ENCODE measurements at places on chromosomes 11 and 22. TPM values are rescaled to one million over a fixed set of nuclear protein-coding genes. Genes with fewer than 3 reads are reported as not detected.

- no peak for DNase-seq
Measured at GRCh38 chr11:42085736-42086135, 626.3 kb upstream of the LRRC4C start.

DNA sequence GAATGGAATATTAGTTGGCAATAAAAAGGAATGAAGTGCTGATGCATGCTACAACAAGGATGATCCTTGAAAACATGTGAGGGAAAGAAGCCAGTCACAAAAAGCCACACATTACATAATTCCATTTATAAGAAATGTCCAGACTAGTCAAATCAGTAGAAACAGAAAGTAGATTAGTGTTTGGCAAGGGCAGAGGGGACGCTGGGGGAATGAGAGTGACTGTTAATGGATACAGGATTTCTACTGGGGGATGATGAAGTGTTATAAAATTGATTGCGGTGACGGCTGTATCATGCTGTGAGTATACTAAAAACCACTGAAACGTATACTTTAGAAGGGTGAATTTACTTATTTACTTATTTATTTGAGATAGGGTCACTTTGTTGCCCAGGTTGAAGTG, 57.9 kb downstream of the C11orf58 start:
- DNase-seq: no peak

DNA sequence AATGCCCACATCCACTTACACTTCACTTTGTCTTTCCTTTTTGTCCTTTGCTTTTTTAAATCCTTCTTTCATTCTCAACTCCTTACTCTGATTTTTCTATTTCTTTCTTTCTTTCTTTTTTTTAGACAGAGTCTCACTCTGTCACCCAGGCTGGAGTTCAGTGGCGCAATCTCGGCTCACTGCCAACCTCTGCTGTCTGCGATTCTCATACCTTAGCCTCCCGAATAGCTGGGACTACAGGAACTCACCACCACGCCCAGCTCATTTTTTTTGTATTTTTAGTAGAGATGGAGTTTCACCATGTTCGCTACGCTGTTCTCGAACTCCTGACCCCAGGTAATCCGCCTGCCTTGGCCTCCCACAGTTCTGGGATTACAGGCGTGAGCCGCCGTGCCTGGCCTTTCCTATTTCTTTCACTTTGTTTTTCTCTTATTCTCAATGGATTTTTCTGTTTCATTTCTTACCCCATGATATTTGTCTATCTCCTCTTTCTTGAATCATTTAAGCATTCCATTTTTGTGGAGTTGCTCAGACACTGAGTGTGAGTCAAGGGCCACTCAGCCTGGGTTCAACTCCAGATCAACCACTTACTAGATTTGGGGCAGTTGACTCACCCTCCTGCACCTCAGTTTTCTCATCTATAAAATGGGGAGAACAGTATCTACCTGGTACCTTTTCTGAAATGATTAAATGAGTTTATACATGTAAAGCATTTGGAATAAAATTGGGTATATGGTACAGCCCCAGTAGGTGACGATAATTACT, 7.6 kb downstream of the KCNJ5 start:
- DNase-seq: no peak

B4GALNT4 gene
- 4.5 TPM for total RNA-seq

DNA sequence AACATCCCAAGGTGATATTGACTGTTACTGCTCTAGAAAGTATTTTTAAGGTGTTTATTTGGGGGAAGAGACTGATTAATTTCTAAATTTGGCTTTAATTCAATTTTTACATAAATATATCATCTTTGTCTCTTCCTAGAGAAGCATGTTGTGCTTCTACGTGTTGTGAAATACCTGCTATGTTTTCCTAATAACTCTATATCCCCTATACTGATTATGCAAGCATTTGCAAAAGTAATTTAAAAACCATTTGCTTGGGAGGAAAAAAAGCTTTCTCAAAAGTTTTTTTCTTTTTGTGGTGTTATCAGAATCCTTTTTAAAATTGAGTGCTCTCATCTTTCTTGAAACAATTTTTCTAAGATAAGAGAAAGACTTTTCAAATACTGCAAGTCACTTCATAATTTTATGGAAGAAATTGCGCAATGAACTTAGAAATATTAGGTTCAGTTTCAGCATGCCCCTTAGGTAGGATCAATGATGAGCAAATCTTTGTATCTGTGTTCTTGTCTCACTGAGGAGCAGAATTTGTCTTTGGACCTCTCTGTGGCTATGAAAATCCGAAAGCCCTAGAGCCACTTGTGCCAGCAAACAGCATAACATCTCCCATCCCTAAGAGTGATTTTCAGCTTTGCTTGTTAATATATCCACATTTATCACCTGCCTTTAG, 7.4 kb upstream of the BLID start:
- no peak for DNase-seq

ANO1 gene
- total RNA-seq: not detected

DCDC1 gene
- total RNA-seq: 0.35 TPM

DNA sequence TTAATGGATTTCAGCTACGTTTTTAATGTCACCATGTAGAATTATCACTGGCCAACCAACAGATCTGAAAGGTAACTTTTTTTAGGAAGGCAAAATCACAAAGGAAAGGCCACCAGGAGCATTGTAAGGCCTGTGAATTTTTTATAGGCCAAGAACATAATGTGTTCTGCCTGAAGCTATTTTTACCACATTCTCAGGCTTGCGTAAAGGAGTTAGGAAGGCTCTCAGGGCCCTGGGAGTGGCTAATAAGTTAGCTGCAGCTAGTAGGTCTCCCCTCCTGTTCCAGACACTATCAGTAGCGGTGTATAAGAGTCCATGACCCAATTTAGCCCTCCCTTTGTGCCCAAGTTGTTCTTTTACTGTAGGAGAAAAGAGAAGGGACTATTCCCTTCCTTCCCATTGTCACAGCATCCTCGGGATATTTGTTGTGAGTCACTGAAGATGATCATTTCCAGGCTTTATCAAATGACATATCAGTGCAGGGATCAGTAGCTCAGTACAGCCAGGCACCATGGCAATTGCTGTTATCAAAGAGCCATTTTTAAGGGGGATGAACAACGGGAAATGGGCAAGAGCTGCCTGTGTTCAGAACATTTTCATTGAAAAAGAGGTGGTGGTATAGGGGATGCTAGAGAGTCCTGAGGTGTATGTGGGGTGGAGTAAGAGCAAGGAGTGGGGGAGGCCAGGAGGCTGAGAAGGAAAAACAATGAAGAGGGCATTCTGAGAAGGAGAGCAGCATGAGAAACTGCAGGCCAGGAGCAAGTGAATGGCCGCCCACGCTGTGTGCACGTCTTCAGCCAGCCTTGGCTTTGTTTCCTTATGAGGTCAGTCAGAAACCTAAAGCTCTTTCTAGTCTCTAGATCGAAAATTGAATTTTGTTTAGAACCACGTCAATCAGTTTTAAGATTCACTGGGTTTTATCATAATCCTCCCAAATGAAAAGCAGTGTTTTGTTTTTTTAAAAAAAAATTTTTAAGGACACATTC, 940.3 kb downstream of the NTM start:
- no peak for DNase-seq

USH1C gene
- total RNA-seq: 3.2 TPM

DNA sequence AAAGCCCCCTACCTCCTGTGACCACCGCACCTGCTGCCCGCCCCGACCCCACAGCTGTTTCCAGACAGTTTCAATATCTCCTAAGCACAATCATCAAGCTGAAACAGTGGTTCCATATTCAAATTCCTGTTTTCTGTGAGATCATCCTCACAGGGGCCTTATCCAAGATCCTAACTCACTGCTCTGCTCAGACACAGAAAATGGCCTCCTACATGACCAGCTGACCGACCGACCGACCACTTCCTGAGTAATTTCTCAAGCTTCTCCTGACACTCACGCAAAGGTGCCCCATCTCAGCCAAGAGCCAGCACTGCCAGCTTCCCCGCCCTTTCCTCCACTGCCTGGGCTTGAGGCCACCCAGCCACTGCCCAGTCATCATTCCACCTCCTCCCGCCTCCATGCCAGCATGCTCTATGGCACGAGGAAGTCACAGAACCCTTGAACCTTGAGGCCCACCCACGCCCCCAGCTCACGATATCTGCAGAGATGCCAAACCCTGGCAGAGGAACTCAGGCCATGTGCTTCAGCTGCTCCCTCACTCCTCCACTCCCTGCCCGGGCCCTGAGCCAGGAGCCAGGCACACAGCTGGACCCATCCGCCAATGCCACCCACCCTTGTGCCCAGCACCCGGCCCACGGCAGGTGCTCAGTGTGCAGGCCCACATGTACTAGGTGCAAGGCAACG, 14.0 kb downstream of the KIAA0930 start:
- DNase-seq: peak; percentile 36

DNA sequence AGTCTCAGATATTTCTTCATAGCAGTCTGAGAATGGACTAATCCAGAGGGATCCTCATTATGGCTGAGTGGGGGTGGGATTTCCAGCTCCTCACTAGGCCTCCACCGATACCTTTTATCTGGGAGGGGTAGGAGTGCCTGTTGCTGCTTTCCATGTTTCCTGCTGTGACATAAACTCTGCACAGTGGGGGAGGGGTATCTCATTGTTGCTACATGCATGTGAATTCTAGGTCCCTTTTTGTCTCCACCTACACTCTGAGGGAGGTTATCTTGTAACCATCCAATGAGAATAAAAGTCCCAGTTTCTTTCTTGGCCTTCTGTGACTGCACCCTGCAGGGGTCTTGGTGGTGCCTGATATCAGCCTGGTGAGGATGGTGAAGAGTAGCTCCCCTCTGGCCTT, 60.5 kb downstream of the ADAMTS15 start:
- DNase-seq: no peak

OR52E8 gene
- not detected for total RNA-seq

ESAM gene
- 0.50 TPM for total RNA-seq

ASRGL1 gene
- 11.6 TPM for total RNA-seq

DNA sequence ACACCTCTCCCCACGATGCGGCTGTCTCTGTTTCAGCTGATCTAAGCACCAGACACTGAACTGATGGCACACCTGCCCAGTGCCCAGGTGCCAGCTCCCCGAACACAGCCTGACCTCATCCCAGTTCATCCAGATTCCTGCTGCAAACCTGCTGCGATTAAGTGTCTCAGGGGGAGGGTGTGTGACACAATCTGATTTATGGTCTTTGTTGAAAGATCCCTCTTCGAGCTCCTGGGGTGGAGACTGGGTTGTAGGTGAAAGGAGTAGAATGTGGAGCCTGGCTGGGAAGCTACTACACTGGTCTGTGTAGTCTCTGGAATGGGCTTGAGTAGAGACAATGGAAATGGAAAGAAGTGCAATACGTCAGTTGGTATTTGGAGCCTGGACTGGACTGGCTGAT, 390.3 kb downstream of the SHANK2 start:
- no peak for DNase-seq

DNA sequence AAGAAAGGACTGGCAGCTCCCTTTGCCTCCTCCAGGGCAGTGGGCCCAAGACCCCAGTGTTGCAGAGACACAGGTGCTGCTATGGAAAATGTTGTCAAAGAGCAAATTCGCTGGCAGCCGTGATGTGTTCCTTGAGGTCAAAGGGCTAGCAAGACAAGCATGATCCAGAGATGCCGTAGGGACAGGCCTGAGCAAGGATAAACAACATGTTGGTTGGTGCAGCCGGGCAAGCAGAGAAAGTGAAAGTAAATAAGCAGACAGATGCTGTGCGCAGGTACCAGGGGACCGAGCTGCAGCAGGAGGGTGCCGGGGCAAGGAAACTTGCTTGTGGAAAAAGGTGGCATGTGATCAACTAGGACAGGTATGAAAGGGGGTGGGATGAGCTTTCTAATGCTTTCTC, 125.5 kb upstream of the NECTIN1 start:
- no peak for DNase-seq

DNA sequence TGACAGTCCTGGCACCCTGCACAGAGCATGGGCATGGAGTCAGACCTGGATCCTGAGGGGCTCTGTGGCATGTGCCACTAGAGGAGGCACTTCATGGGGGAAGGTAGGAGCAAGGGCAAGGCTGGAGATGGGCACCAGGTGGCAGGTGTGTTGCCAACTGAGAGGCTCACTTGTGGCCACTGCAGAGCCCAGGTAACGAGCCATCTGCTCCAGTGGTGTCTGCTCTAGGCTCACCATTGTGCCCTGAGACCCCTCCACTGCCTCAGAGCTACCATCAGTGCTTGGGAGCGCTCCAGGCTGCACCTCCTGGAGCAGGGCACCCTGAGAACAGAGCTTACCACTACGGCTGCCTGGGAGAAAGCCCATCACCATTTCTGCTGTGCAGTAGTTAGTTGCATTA, 1.3 kb upstream of the ZDHHC8 start:
- DNase-seq: no peak

DNA sequence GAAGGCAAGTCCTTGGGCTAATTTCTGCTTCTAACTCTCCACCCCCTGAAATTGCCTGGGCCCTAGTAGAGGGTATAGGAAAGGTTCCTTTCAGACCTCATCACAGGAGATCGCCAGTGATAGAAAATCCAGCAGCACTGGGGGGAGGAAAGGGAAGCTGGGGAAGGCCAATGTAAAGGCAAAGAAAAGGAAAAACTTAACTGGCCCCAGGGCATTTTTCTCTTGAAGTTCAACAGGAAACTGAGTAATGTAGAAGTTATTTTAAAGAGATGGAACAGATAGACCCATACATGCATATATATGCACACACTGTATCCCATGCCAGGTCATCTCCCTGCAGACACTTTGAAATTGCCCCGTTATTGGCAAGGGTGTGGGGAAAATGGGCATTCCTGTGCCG, 134.0 kb downstream of the TRIM44 start:
- DNase-seq: peak; percentile 33

RPLP2 gene
- 167 TPM for total RNA-seq

KRTAP5-8 gene
- total RNA-seq: not detected

GRCh38 chr11:94781837-94782236, 13.7 kb downstream of the AMOTL1 start:
- DNase-seq: no peak

DNA sequence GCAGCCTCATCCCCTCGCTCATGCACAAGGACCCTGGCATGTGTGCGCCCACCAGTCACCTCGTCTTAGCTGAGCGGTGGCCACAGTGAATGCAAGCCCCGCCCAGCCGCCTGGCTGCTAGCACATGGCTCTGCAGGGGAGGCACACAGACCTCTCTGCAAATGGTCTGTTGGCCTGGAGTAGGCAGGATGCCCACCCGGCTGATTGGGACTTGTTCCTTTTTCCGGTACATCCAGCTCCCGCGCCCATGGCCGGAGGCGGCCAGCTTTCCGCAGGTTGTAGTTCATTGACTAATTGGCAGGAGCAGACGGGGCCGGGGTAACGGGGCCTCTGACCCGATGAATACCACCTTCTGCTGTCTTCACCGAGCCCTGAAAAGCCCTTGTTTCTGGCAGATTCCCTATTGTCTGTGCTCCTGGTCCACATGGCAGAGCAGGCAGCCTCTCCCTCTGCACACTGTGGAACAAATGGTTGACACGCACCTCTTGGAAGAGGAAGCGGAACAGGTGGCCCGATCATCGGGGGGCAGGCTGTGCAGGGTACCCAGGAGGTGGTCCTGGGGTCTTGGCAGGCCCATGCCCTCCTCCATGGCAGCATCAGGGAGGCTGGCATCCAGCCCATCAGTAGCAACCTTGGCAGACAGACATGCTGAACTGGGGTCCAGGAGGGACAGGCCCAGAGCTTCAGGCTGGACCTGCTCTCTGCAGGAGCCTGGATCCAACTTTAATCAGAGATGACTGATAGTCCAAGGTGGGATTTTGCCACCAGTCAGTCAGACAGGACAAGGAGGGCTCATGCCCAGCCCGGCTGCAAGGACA, 1512.0 kb downstream of the BRD1 start:
- DNase-seq: no peak

Measured in renal cortical epithelial cell (primary cell).